H9 (cell line): ENCODE measurements at places on chromosomes 5 and 9. TPM values are rescaled to one million over a fixed set of nuclear protein-coding genes. Genes with fewer than 3 reads are reported as not detected.

DNA sequence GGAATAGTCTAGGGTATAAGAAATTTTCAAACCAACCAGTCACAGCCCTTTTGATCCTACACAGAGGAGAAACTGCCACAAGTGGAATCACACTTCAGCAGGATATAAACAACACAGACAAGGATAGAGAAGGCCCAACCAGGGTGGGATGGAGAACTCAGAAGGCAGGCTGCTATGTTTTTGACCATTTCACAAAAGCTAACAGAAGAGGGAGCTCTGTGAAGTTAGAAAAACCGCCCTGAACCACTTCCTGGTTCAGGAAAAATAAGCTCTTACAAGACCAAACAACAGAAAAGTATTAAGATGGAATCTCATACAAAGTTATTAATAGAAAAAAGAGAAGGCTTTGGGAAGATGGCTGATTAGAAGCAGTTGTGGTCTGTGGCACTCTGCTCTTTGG, 960 bp upstream of the IFNB1 start:
- no peak for DNase-seq

SEMA5A gene
- total RNA-seq = 4.1 and 4.3 TPM in 2 replicates

SLC25A2 gene
- total RNA-seq = not detected in 2 replicates

GRCh38 chr5:116482394-116482793, 92.2 kb downstream of the SEMA6A start:
- DNase-seq = no peak

- no peak for DNase-seq
Measured at GRCh38 chr5:164545507-164545906, 1040.1 kb downstream of the MAT2B start.

FOXD4L3 gene
- 0.26 TPM in 1 of 2 replicates, not detected in the other for total RNA-seq

GBGT1 gene
- total RNA-seq = 9.3 TPM in 2 replicates
